Activated naive CD4-positive, alpha-beta T cell treated with anti-CD3 and anti-CD28 coated beads for 36 hours (primary cell): ENCODE measurements at places on chromosomes 3 and 15. TPM values are rescaled to one million over a fixed set of nuclear protein-coding genes. Genes with fewer than 3 reads are reported as not detected.

PDCD7 gene
- total RNA-seq, result 28.6 TPM

GRCh38 chr3:155737844-155738460 lies 6.9 kb downstream of the PLCH1 start:
- peaks cover 37% of the 10 kb centered on the region for H3K27me3 ChIP-seq
- no peaks in the 10 kb centered on the region for H3K36me3 ChIP-seq
- no peaks in the 10 kb centered on the region for H3K4me1 ChIP-seq
- H3K27ac ChIP-seq, result no peak overlapping the region

DNA sequence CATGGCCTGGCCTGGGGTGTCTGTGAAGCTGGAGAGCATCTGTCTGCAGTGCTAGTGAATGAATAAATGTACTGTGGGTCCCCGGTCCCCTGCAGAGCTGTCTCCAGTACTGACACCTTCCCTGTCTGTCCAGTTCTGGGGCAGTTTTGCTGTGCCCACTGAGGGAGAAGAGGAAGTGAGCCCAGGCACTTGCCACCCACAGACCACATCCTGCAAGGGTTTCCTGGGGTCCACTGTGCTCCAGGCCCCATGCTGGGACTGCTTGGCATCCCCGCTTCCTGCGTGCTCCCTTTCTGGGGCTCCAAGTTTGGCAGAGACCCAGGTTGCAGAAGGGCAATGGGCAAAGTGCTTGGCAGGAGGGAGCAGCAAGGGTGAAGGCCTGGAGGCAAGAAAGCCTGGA lies 4.9 kb upstream of the SLC6A6 start:
- H3K27ac ChIP-seq, result peak overlapping the region; percentile 53
- no peak overlapping the region for H3K4me3 ChIP-seq
- H3K27me3 ChIP-seq, result no peaks in the 10 kb centered on the region
- H3K36me3 ChIP-seq, result no peaks in the 10 kb centered on the region

UROC1 gene
- total RNA-seq, result not detected

ZIC4 gene
- total RNA-seq, result not detected

- H3K27ac ChIP-seq, result no peak overlapping the region
- DNase-seq, result no peak
- no peaks in the 10 kb centered on the region for H3K36me3 ChIP-seq
- H3K27me3 ChIP-seq, result peaks cover 13% of the 10 kb centered on the region
- no peaks in the 10 kb centered on the region for H3K4me1 ChIP-seq
- H3K4me3 ChIP-seq, result no peak overlapping the region
Measured at GRCh38 chr15:92184679-92185230, 208.9 kb upstream of the ST8SIA2 start.

DNA sequence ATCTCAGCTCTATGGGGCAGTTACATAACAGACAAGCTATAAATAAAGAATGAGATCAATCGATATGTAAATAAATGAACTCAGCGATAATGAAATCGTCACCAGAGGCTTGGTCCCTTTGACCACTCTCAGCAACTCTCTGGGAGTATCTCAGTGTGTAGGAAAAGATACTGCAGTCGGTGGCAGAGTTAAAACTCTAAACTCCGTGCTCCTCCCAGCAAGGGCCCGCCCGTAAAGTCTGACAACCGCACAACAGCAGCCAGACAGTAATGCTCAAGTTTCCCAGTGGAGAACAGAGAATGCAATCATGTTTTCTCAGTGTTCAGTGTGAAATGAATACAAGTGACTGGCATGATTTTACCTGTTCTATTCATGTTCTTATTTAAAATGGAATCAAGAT lies 28.3 kb upstream of the IGF1R start:
- peaks cover 2% of the 10 kb centered on the region for H3K4me1 ChIP-seq
- DNase-seq, result no peak
- no peak overlapping the region for H3K4me3 ChIP-seq
- no peaks in the 10 kb centered on the region for H3K36me3 ChIP-seq

GRCh38 chr15:70447928-70448698 lies 315.2 kb downstream of the UACA start:
- H3K27ac ChIP-seq, result peak overlapping the region; percentile 66
- no peak overlapping the region for H3K4me3 ChIP-seq
- peak; percentile 62 for DNase-seq
- H3K27me3 ChIP-seq, result peaks cover under 1% of the 10 kb centered on the region

- no peak for DNase-seq
- H3K4me1 ChIP-seq, result no peaks in the 10 kb centered on the region
- H3K4me3 ChIP-seq, result no peak overlapping the region
Measured at GRCh38 chr3:57085211-57085610, 24.7 kb downstream of the SPATA12 start.

- H3K36me3 ChIP-seq, result peaks cover 3% of the 10 kb centered on the region
- H3K4me3 ChIP-seq, result no peak overlapping the region
- H3K27ac ChIP-seq, result no peak overlapping the region
- H3K4me1 ChIP-seq, result peaks cover 37% of the 10 kb centered on the region
- DNase-seq, result peak; percentile 17
Measured at GRCh38 chr3:143831208-143831607, 17.1 kb downstream of the SLC9A9 start.

DNA sequence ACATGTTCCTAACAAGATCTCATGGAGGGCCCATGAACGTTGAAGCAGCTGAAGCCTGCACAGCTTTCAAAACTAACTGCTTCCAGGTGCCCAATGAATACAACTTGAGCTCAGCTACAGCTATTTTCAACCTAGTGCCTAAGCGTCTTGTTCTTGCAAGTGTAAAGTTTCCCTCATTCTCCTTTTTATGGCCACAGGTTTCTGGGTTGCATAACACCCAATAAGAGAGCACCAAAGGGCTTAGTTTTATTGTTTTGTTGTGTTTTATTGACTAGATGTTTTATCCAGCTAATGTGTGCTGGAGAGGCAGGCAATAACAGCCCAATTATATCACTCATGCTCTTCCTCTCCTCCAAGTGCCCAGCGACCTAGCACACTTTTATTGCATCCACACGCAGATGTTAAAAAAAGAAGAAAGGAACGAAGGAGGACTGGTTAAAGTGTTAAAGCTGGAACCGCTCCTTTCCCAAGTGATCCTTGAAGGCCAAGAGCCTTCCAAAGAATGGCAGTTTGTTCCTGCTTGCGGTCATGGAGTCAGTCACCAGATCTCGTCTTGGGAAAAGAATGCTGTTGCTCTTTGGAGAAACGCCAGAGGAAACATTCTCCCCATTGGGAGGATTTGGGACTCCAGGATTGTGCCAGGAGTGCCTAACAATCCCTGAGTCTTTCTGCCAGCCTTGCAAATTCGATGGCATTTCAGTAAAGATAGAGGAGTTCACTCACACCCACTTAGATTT lies 156.9 kb downstream of the MEX3B start:
- DNase-seq, result no peak
- no peak overlapping the region for H3K27ac ChIP-seq
- no peak overlapping the region for H3K4me3 ChIP-seq
- H3K36me3 ChIP-seq, result no peaks in the 10 kb centered on the region
- H3K27me3 ChIP-seq, result peaks cover 6% of the 10 kb centered on the region

DNA sequence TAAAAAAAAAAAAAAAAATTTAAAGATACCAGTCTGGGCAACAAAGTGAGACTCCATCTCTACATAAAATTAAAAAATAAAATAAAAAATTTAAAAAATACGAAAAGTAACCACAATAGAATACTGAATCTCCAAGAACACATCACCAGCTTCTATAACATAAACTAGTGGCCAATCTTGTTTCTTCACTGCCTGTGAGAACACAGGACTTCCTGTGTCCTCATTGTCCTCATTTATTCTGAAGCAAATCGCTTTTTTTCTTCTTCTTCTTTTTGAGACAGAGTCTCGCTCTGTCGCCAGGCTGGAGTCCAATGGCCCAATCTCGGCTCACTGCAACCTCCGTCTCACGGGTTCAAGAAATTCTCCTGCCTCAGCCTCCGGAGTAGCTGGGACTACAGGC lies 28.6 kb upstream of the RAB7A start:
- no peak overlapping the region for H3K27ac ChIP-seq
- H3K4me1 ChIP-seq, result peaks cover 2% of the 10 kb centered on the region
- H3K36me3 ChIP-seq, result no peaks in the 10 kb centered on the region
- H3K27me3 ChIP-seq, result no peaks in the 10 kb centered on the region
- H3K4me3 ChIP-seq, result peak overlapping the region; percentile 65

- H3K36me3 ChIP-seq, result peaks cover 8% of the 10 kb centered on the region
- no peak overlapping the region for H3K27ac ChIP-seq
- H3K4me3 ChIP-seq, result no peak overlapping the region
- DNase-seq, result no peak
- no peaks in the 10 kb centered on the region for H3K27me3 ChIP-seq
- H3K4me1 ChIP-seq, result peaks cover 66% of the 10 kb centered on the region
Measured at GRCh38 chr3:197256104-197256503, 42.3 kb downstream of the DLG1 start.

ISG20 gene
- total RNA-seq, result 56.5 TPM

DNA sequence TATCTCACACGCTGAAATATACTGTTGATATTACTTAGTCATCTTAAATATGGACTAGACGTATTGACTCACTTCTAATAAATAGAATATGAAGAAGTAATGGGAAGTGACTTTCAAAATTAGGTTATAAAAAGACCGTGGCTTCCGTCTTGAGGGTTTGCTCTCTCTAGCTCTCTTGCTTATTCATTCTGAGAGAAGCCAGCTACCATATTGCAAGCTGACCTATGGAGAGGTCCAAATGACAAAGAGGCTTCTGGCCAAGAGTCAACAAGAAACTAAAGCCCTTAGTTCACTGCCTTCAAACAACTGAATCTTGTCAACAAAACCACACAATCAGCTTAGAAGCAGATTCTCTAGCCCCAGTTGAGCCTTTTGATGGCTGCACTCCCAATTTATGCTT lies 46.1 kb downstream of the SLC9C1 start:
- H3K36me3 ChIP-seq, result no peaks in the 10 kb centered on the region
- no peak overlapping the region for H3K4me3 ChIP-seq
- H3K27ac ChIP-seq, result no peak overlapping the region
- no peaks in the 10 kb centered on the region for H3K4me1 ChIP-seq
- DNase-seq, result no peak

- no peaks in the 10 kb centered on the region for H3K36me3 ChIP-seq
- H3K27me3 ChIP-seq, result peaks cover 12% of the 10 kb centered on the region
- H3K4me1 ChIP-seq, result no peaks in the 10 kb centered on the region
- DNase-seq, result no peak
- no peak overlapping the region for H3K4me3 ChIP-seq
Measured at GRCh38 chr15:70702584-70702983, 60.8 kb downstream of the UACA start.

ARNT2 gene
- total RNA-seq, result not detected

DNA sequence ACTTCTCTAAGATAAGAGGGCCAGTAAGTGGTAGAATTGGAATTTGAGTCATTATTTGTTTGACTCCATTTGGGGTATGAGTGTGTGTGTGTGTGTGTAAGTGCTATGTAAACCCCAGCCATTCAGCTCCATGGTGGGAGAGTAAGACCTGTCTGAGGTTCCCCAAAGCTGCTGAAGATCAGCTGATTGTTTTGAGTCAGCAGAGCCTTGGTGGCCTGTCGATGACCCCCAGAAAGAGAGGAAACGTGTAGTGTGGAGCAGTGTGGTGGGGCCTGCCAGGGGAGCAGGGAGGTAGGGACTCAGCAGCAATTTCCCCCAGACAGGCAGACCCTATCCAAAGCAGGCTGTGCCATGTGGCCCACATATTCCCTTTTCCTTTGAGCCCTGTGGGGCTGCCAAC lies 5.3 kb downstream of the DVL3 start:
- no peak overlapping the region for H3K4me3 ChIP-seq
- no peak overlapping the region for H3K27ac ChIP-seq
- no peaks in the 10 kb centered on the region for H3K27me3 ChIP-seq
- H3K36me3 ChIP-seq, result peaks cover 10% of the 10 kb centered on the region
- H3K4me1 ChIP-seq, result peaks cover 26% of the 10 kb centered on the region

BOC gene
- not detected for total RNA-seq
